Neuronal stem cell (in vitro differentiated cells): ENCODE measurements at places on chromosomes 1 and 21.

GRCh38 chr1:174556392-174556791 lies 108.6 kb downstream of the GPR52 start:
- H3K4me3 ChIP-seq = no peak overlapping the region
- H3K27me3 ChIP-seq = no peaks in the 10 kb centered on the region
- peaks cover 11% of the 10 kb centered on the region for H3K4me1 ChIP-seq
- DNase-seq = no peak

DNA sequence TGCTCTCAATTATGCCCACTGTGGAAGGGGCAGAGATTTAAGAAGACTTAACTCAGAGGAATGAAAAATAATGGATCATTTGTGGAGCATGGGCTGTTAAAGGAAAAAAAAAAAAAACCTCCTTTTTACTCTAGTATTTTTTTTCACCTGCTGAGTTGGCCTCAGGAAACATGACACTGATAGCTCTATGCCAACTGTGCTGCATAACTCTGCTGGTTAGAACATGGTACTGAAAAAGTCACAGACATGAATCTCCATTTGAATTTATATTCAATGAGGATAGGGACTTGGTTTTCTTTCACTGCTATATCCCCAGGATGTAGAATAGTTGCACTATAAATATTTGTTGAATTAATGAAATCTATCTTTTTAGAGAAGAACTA lies 86.1 kb upstream of the KIAA0040 start:
- no peak overlapping the region for H3K27ac ChIP-seq
- no peak overlapping the region for H3K4me3 ChIP-seq
- no peaks in the 10 kb centered on the region for H3K27me3 ChIP-seq
- no peak for DNase-seq
- H3K36me3 ChIP-seq = no peaks in the 10 kb centered on the region

DNA sequence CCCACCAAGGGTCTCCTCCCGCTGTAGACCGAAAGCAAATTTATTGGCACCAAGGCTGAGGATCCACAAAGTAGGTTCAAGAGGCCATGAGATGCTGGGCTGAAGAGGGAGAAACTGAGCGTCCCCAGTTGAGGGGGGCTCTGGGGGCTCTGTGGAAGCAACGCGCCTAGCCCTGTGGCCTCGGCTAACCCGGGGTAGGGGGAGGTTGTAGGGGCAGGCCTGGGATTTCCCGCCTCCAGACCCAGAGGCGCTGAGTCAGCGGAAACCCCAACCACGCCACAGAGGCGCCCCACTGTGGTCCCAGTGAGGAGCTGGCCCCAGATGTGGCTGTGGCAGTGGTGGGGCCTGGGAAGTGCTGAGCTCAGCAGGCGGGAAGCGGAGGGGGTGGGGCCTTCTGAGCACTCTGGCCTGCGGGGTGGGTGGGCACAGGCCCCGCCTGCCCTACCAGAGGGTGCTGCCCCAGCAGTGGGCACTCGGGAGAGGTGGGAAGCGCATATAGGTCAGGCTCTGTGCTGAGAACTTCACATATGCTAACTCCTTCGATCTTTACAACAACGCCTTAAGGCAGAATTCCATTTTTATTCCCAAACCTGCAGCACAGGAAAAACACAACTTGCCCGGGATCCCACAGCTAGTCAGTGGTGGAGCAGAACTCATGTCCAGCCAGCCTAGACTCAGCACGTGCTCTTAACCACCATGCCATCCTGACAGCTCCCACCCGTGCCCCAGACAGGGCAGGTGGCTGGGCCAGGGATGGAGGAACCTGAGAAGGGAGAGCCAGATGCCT lies 1.5 kb upstream of the COL16A1 start:
- no peak overlapping the region for H3K27ac ChIP-seq
- DNase-seq = no peak
- no peak overlapping the region for H3K4me3 ChIP-seq
- H3K4me1 ChIP-seq = peaks cover 4% of the 10 kb centered on the region
- peaks cover 16% of the 10 kb centered on the region for H3K27me3 ChIP-seq
- no peaks in the 10 kb centered on the region for H3K36me3 ChIP-seq

- no peak overlapping the region for H3K27ac ChIP-seq
- H3K4me1 ChIP-seq = peaks cover 4% of the 10 kb centered on the region
- H3K4me3 ChIP-seq = no peak overlapping the region
These were observed 99.1 kb downstream of the BEND5 start for GRCh38 chr1:48677306-48678287.

DNA sequence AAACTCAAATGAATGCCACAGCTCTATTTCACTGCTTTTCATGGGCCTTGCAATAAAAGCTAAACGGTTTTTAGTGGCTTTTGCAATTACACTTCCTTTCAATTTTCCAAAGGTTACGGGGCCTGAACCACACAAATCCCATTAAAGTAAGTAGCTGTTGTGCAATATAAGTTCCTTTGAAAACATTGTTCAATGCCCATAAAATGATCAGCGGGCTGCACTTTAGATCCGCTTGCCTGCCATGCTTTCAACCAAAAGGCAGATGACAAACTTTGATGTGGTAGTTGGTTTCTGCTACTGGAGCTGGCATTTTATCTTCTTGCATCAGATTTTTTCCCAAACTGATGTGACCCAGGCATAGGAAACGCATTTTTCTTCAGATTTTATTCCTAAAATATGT lies 50.2 kb downstream of the PRRX1 start:
- H3K36me3 ChIP-seq = no peaks in the 10 kb centered on the region
- no peak overlapping the region for H3K27ac ChIP-seq
- no peak overlapping the region for H3K4me3 ChIP-seq
- no peaks in the 10 kb centered on the region for H3K27me3 ChIP-seq

DNA sequence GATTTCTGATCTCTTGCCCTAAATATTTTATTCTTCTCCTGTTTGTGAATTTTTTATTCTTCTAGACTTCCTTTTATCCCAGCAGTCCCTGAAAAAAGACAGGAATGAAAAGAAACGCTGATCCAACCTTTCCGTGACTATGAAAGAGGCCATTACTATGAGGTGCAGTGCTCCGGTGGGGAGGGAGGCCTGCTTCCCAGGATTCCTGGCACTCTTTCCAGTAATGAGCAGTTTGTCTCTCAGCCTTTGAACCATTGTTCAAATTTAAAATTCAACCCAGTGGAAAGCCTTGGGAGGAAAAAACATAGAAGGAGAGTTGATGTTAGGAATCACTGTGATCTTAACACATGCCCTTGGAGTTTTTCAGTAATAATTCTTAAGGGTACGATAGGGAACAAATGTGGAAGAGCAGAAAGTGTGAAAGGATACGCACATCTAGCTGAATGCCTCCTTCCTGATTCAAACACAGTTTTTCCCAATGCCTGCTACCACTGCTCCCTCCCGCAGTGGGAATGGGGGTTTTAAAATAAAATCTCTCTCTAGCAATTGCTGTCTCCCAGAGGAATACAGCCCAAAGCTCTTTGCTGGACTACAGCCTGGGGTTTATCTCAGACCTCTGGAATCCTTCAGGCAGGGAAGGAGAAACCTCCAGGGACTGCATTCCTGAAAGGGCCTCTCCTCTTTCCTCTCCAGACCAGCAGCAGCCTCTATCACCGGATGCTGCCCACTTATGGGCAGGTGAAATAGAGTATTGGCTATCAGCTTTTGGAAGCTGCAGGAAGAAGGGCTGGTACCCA lies 6.1 kb downstream of the IER5 start:
- DNase-seq = no peak
- H3K4me3 ChIP-seq = no peak overlapping the region
- H3K4me1 ChIP-seq = peaks cover 41% of the 10 kb centered on the region
- no peaks in the 10 kb centered on the region for H3K27me3 ChIP-seq

DNA sequence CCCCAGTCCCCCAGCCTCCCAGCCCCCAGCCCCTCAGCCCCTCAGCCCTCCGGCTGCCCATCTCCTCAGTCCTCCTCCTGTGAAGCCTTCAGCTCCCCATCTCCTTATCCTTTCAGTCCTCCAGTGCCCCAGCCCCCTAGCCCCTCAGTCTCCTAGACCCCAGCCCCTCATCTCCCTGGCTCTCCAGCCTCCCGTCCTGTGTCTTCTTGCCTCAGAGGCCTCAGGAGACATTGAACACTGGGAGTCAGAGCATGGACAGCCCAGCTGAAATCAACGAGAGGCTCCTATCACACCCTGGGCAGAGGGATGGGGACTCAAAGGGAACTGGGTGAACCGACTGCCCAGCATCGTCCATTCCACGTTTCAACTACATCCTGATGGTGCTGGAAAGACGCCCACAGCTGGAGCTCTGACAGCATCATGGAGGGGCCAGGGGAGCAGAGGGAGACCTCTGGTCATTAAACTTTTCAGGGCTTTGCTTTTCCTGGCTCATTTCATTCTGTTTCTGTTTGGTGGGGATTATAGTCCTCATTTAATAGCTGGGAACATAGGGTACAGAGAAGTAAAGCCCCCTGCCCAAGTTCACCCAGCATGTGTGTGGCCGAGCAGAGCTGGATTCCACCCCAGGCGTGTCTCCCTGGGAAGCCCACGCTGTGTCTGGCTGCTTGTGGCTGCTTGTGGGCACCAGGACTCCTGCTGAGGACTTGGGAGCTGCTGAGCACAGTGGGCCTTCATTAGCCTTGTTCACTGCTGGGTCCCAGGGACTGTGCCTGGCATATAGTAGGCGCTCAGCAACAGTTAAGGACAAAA lies 396.7 kb downstream of the PTPRU start:
- H3K27ac ChIP-seq = no peak overlapping the region
- no peak overlapping the region for H3K4me3 ChIP-seq
- DNase-seq = no peak

DNA sequence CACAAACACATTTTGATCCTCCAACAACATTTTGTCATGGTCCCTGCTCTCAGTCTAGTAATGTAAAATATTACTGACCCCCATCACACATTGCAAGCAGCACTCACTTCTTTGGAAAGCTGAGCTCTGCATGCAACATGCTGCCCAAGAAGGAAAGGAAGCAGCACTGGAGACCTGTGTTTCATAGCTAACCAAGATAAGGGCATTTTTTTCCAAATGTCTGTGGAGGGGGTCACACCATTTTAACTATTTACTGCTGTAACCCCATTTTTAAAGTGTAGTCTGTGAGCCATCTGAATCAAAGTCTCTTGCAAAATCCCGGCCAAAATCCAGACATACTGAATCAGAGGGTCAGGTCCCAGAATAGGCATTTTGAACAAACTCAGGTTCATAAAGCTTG lies 4.5 kb upstream of the RASSF5 start:
- peaks cover 6% of the 10 kb centered on the region for H3K27me3 ChIP-seq
- no peak for DNase-seq
- peaks cover 4% of the 10 kb centered on the region for H3K4me1 ChIP-seq
- no peaks in the 10 kb centered on the region for H3K36me3 ChIP-seq
- no peak overlapping the region for H3K4me3 ChIP-seq
- no peak overlapping the region for H3K27ac ChIP-seq

DNA sequence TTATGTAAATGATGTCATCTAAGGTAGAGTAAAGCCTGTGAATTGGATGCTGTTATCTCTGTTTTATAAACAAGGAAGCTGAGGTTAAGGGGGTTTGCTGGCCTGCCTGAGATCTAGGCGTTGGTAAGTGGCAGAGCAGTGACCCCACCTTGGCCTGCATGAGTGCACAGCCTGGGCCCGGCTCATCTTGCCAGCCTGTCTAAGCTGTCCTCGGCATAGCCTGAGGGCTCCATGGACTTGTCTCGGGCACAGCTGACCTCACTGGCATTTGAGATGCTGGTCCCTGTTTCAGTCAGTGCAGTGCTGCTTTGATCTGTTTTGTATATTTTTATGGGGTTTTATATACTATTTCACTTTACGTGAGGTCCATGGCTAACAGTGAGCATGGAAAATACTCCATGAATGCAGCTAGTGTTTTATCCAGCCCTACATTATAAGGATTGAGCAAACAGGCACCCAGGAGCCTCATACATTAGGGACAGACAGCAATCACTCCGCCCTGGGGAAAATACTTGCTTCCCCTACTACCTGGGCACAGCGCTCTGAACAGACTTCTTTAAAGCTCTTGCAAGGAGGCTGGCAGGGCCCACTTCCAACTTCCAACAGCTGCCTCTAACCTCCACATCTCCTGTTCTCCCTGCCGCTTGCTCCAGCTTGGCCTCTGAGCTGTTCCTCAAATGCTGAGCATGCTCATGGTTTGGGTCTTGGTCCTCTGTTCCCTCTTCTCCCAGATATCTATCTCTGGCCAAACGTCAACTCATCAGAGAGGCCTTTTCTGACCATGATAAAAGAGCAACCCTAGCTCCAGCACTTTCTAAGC lies 150.6 kb upstream of the HMGB4 start:
- no peak for DNase-seq
- H3K36me3 ChIP-seq = no peaks in the 10 kb centered on the region
- H3K4me3 ChIP-seq = no peak overlapping the region
- peaks cover 12% of the 10 kb centered on the region for H3K4me1 ChIP-seq

DNA sequence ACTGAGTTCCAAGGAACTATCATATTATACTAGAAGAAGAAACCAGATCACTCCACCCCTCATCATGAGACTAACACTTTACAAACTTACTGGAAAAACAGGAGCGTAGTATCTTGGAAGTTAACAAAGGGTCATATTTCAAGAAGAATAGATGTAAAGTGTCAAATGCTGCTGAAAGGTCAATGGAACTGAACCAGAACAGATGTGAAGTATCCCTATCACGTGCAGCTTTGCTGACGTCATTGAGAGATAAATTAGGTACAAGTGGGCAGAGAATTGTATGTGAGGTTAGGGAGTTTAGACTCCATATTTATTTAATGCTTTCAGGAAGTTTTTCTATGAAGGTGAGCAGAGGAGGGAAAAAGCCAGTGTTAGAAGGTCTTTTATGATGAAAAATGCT lies 483.0 kb downstream of the NCAM2 start:
- no peaks in the 10 kb centered on the region for H3K36me3 ChIP-seq
- H3K27me3 ChIP-seq = no peaks in the 10 kb centered on the region
- H3K4me1 ChIP-seq = no peaks in the 10 kb centered on the region
- no peak overlapping the region for H3K4me3 ChIP-seq

DNA sequence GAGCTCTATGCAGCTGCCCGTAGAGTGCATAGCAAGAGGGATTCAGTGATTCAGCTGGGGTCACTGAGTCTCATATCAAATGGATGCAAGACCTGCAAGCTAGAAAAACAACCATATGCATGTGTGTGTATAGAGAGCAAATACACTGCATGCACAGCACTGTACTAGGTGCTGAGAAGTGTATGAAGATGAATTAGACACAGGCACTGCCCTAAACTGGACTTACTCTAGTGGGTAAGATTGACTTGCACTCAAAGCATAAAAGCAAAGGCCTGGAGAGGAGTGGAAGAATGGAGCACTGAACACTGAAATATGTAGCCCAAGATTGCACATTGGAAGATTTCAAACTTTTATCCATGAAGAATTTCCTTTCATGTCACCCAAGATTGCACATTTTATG lies 5.5 kb upstream of the GBP1 start:
- no peak for DNase-seq
- H3K27ac ChIP-seq = no peak overlapping the region
- no peaks in the 10 kb centered on the region for H3K27me3 ChIP-seq
- no peaks in the 10 kb centered on the region for H3K4me1 ChIP-seq
- no peak overlapping the region for H3K4me3 ChIP-seq
